ENCODE measurements at places on chromosomes 11 and 22. TPM values are rescaled to one million over a fixed set of nuclear protein-coding genes. Genes with fewer than 3 reads are reported as not detected.
A peak's percentile ranks its signal among the peaks of the same experiment; 100 is the strongest.

DNA sequence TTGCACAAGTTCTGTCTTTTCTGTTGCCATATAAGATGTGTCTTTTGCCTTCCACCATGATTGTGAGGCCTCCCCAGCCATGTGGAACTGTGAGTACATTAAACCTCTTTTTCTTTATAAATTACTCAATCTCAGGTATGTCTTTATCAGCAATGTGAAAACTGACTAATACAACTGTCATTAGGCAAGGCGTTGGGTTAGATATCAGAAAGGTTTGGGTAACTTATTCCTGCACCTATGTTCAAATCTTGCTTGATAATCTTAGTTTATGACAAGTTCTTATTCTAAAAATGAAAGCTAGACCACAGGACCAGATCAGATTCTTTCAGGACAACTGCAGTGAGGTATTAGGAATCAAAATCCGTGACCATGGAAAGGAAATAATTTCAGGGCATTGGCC is 160.6 kb upstream of the BDNF start:
- no peak for DNase-seq

DNA sequence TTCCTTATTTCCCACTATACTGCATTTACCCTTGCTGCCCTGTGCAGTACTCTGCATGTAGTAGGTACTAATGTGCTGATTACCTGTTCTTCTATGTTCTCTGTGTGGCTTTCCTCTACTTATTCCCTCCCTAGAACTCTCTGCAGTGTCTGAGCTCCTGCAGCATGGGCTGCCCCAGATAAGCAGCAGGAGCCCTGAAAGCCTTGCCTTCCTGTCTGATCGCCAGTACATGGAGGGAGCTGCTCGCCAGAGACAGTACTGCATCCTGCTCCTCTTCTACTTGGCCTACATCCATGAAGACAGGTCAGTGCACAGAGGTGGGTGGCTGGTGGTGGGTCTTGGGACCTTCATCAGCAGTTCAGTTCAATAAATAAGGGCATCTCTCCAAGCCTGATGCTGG is 42.2 kb upstream of the CCDC134 start:
- DNase-seq, result no peak

DNA sequence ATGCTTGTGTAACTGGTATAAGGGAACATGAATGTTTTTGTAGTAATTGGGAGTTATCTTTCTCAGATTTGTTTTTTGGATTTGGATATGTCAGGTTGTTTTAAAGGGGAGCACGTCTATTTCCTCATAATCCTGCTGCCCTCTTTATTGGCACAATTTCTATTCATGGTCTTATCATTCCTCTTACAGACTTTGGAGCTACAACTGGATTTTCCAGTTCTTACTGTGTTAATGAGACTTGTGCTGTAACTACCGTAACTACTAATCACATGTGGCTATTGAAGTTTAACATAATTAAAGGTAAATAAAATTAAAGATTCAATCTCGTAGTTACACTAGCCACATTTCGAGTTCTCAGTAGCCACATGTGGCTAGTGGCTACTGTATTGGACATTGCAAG is 1.9 kb downstream of the FDX1 start:
- DNase-seq, result no peak

DNA sequence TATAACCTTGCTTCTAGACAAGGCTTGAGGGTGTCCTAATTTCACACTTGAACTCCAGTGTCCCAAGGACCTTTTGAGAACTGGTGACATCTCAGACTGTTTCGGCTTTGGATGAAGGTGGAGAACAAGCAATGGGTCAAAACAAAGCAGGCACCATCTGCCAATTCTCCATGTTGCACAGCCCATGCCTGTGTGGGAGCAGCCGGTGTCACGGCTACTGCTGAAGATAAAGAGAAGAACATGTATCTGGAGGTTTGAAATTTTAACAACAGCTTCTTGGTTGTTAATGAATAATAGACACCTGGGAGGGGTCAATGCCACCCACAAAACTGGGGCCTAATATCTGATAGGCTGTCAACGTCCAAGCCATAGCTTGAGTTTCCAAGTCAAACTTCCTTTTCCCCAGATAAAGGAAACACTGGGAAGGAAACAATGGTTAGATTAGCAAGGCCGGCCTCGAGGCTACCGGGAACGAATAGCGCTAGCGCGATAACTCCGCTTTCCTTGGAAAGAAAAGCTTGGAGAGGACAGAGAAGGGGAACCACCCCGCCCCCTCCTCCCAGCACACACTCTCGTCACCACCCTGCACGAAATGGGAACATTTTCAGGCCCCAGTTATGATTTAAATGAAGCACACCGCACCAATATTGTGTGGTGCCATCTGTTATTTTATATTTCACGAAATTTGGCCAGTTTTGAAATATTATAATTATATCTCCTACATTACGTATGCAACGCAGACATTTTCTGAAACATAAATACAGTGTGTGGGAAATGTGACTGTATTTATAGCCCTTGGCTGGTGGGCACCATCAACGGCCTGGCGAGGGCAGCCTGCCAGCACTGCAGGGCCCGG is 21.8 kb upstream of the OPCML start:
- peak; percentile 82 for DNase-seq

Gene FBLN1
- 403 TPM for total RNA-seq

GRCh38 chr11:125772834-125773505 is 5.7 kb downstream of the PATE2 start:
- DNase-seq, result no peak

DNA sequence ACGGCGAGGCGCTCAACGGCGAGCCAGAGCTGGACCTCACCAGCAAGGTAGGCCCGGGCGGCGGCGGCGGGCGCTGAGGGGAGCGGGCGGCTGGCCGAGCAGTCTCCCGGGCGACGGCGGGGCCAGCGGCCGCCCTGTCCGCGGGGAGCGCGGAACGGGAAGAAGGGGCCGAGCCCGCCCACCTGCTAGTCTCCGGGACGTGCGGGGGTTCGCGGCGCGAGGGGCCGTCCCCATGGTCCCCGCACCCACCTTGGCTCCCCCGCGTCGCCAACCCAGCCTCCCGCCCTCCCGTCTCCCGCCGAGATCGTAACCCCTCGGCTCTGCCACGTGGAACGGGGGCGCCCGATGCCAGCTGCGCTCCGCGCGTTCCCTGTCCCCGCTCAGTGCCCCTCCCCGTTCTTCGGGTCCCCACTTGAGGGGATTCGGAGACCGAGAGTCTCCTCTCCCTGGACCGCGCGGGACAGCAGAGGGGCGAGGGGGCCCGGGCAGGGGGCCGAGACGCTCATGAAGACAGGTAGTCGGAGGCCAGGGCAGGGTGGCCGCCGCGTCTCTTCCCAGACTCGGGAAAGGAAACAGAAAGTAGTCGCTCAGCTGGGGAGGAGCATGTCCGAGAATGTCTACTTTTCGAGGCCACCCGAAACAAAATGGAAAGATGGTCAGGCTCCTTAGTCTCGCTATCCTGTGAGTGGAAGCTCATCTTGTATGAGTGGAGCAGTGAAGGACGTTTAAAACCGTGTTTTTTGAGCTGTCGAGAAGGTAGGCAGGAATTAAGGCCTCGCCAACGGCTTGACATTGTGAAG is 557 bp downstream of the GTPBP1 start:
- DNase-seq, result peak; percentile 82

Gene SLC22A9
- not detected for total RNA-seq

Gene INS
- not detected for total RNA-seq

Gene E2F8
- 7.9 TPM for total RNA-seq

GRCh38 chr11:23540101-23540561 is 679.9 kb upstream of the CCDC179 start:
- no peak for DNase-seq

GRCh38 chr11:45043755-45044475 is 93.2 kb upstream of the TP53I11 start:
- DNase-seq, result no peak

GRCh38 chr22:40400159-40400558 is 29.8 kb downstream of the SGSM3 start:
- peak; percentile 55 for DNase-seq

Gene CPT1B
- total RNA-seq, result 289 TPM

DNA sequence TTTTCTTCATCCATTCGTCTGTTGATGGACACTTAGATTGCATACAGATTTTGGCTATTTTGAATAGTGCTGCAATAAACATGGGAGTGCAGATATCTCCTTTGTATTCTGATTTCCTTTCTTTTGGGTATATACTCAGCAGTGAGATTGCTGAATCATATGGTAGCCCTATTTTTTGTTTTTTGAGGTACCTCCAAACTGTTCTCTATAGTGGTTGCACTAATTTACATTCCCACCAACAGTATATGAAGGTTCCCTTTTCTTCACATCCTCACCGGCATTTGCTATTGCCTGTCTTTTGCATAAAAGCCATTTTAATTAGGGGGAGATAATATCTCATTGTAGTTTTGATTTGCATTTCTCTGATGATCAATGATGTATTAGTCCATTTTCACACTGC is 96.1 kb downstream of the PRR5L start:
- no peak for DNase-seq

GRCh38 chr11:115324581-115325432 is 179.4 kb downstream of the CADM1 start:
- no peak for DNase-seq

Data from right cardiac atrium (tissue), 5 donors.